Activated naive CD8-positive, alpha-beta T cell treated with anti-CD3 and anti-CD28 coated beads, Interleukin-2, amount 10 ng/mL, durations not matched to agents 7 days and 5 days (primary cell): ENCODE measurements at places on chromosomes 1 and 21. TPM values are rescaled to one million over a fixed set of nuclear protein-coding genes. Genes with fewer than 3 reads are reported as not detected.

The MTHFR gene
- 47.0 TPM for total RNA-seq

The NKAIN1 gene
- total RNA-seq = 0.97 TPM

The AADACL4 gene
- not detected for total RNA-seq

The CATSPERE gene
- total RNA-seq = 1.1 TPM

The S100A7 gene
- total RNA-seq = not detected
